ENCODE measurements at places on chromosomes 3 and 15.

DNA sequence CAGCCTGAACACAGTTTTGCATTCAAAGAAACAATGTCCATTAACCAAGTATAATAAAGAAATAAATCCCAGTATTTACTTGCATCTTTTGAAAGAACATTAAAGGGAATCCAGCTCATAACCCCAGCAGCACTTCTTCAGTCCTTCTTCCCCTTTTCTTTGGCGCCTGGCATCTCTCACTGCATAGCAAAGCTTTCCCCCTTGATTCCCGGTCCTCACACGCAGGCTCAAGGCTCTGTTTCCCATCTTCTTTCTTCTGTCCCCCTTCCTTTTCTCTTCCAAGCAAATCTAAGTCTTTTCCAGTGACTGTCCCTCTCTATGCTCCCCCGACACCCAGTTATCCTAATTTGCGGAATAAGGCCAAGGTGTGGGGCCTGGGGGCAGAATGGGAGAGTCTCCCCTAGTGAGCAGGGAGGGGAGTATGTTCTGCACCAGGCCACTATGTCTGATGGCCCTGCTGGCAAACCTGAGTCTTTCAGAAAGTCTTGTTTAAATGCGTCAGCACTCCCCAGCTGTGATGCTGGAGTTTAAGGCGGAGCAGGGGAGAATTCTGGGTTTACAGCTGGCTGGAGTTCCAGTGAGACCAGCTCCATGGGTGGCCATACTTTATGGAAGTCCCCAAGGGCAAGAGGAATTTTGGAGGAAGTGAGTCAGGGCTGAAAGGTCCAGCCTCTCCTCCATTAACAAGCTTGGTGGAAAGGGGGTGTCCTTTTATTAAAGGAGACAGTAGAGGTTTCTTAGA lies 42.1 kb downstream of the GOLGA6A start:
- H3K36me3 ChIP-seq: peaks cover 4% of the 10 kb centered on the region
- no peak for DNase-seq
- H3K4me3 ChIP-seq: no peak overlapping the region
- H3K27me3 ChIP-seq: no peaks in the 10 kb centered on the region
- H3K27ac ChIP-seq: peak overlapping the region; percentile 44

- peaks cover 5% of the 10 kb centered on the region for H3K4me1 ChIP-seq
- peaks cover 15% of the 10 kb centered on the region for H3K36me3 ChIP-seq
- no peak overlapping the region for H3K4me3 ChIP-seq
- no peak for DNase-seq
- no peak overlapping the region for H3K27ac ChIP-seq
Observed at GRCh38 chr3:99808163-99808794, 9.4 kb upstream of the CMSS1 start.

DNA sequence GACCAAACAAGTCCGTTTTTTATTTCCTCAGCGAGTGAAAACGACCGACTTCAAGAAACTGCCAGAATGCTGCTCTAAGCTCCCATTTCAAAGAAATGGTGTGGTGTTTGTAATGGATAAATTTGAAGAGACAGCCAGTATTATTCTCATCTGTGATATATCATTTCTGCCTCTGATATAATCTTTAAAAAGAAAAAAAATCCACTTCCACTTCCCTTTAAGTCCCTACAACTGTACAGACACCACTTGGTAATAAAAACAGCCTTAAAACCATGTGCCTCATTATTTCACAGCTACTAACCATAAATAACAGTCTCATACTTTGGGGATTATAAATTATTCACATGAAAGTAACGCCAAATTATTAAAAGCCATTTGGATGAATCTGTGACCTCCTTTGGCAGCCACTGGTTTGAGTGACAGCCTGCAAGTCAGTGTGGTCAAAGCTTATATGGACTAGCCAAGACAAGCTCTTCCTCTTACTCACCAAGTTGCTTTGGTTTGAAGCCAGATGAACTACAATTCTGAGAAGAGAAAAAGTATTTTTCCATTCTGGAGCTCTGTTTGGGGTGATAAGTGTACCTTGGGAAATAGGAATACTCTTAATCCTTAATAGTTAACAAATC lies 168.0 kb downstream of the SHOX2 start:
- no peak overlapping the region for H3K27ac ChIP-seq
- no peak overlapping the region for H3K4me3 ChIP-seq
- no peaks in the 10 kb centered on the region for H3K4me1 ChIP-seq
- H3K36me3 ChIP-seq: no peaks in the 10 kb centered on the region
- DNase-seq: no peak

DNA sequence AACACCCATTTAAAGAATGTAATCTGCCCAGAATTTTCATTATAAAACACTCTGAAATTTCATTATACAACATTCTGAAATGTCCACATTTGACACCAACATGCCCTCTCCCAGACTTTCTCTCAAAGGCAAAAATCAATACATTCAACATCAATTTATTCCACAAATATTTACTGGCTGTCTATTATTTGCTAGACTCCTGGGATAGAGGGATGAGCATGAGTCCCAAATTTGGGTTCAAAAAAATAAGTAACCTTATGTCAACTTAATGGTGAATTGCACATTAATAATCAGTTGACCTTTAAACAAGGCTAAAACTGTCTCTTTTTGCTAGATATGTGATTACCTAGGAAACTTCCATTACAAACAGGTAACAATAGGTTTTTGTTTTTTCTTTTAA lies 109.0 kb downstream of the SERPINI1 start:
- no peaks in the 10 kb centered on the region for H3K4me1 ChIP-seq
- H3K27ac ChIP-seq: no peak overlapping the region
- H3K36me3 ChIP-seq: no peaks in the 10 kb centered on the region

DNA sequence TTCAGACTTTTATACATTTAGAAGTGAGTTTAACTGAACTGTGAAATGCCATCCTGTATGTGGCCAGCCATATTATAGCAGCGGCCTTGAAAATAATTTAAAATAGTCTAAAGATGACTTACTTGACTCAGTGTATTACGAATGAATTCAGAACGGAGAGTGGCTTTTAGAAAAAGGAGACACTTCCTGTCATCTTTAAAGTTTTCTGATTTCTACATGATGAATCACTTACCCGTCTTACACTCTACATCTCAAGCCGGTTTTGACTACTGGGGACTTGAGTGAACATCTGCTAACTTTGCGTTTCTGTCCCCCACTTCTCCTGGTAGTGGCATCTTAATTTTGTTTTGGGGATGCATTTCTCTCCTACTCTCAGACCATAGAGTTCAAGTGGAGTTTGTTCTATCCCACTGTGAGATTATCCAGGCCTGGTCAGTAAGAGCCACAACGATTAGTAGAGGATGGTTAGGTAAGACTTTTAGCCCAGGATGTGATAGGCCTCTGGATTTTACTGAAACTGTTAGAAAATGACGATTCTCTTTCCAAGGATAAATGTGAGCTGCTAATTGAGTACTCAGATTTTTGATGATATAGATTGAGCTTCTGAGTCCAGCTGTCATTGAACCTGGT lies 175.4 kb upstream of the CADPS start:
- no peaks in the 10 kb centered on the region for H3K4me1 ChIP-seq
- H3K27ac ChIP-seq: no peak overlapping the region
- H3K36me3 ChIP-seq: no peaks in the 10 kb centered on the region
- no peak for DNase-seq
- H3K27me3 ChIP-seq: no peaks in the 10 kb centered on the region

- no peak overlapping the region for H3K27ac ChIP-seq
- H3K27me3 ChIP-seq: no peaks in the 10 kb centered on the region
- H3K4me1 ChIP-seq: no peaks in the 10 kb centered on the region
Observed at GRCh38 chr3:76624164-76624563, 415.7 kb upstream of the ROBO2 start.

DNA sequence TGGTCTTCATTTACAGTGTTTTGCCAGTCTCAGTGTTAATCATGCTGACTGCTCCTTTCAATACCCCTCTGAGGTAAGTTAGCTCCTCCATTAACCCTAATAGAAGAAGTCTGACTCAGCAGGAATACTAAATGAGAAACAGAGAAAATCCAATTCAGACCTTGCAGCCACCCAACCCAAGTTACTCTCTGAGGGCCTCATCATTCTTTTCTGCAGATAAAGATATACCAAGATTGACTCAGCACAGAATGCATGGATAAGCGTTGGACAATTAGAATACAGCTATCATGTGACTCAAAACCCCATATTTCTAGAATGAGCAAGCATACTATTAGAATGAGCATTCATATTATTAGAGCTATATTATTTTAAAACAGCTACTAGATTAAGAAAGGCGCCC lies 389.1 kb upstream of the SGO1 start:
- H3K36me3 ChIP-seq: no peaks in the 10 kb centered on the region
- no peaks in the 10 kb centered on the region for H3K27me3 ChIP-seq
- no peak for DNase-seq
- no peak overlapping the region for H3K4me3 ChIP-seq

DNA sequence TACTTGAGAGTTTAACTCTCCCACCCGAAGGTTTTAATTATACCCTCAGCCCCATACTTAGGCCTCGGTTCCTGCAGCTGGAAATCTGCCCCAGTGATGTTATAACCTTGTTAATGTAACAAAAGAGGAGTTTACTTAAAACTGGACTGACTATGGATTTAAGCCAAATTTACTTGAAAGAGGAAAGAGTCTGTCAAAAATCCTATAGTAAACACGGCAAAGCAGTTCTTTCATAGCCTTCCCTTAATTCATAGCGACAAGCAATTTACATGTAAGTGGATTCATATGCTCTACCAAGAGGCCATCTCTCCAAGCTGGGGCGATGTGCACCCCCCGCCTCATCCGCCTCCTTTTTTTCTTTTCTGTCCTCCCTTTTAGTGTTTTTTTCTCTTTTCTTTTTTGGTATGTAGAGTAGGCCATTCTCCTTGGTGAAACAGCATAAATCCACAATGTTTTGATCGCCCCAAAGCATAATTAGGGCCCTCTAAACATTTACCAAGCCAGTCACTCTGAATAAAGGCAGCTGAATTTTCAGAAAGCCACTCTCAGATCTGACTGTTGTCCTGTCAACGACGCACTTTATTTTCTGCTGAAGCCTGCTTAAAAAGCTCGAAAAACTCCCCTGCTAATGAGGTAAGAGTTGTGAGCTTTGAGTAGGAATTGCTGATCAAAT lies 373.1 kb upstream of the WNT5A start:
- no peak for DNase-seq
- no peak overlapping the region for H3K4me3 ChIP-seq
- H3K27me3 ChIP-seq: no peaks in the 10 kb centered on the region
- H3K4me1 ChIP-seq: no peaks in the 10 kb centered on the region
- H3K36me3 ChIP-seq: no peaks in the 10 kb centered on the region

- H3K4me3 ChIP-seq: no peak overlapping the region
- no peak for DNase-seq
- no peak overlapping the region for H3K27ac ChIP-seq
- peaks cover 28% of the 10 kb centered on the region for H3K27me3 ChIP-seq
- peaks cover 8% of the 10 kb centered on the region for H3K4me1 ChIP-seq
Observed at GRCh38 chr15:68590721-68591389, 12.1 kb downstream of the CORO2B start.

GRCh38 chr3:47113669-47114365 lies 50.1 kb downstream of the SETD2 start:
- no peaks in the 10 kb centered on the region for H3K27me3 ChIP-seq
- peaks cover 9% of the 10 kb centered on the region for H3K4me1 ChIP-seq
- H3K36me3 ChIP-seq: peaks cover 86% of the 10 kb centered on the region
- no peak overlapping the region for H3K27ac ChIP-seq

DNA sequence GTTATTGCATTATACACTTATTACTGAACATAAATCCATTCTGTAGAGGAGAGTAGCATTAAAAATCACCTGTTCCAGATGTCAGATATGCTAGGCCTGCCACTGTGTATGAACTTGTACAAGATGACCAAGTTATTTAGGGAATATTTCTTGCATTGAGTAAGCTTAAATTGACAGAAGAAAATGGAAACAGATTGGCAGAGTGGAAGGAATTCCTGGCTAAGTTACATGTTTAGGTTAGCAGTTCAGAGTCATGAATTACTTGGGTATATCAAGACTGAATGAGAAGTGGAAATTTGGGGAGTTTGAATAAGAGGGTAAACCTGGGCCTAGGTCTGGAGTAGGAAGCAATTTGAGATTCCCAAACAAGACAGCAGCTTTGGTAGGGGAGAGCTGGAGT lies 44.6 kb downstream of the ARHGAP31 start:
- H3K27me3 ChIP-seq: no peaks in the 10 kb centered on the region
- no peak overlapping the region for H3K4me3 ChIP-seq
- H3K36me3 ChIP-seq: no peaks in the 10 kb centered on the region
- peaks cover 3% of the 10 kb centered on the region for H3K4me1 ChIP-seq
- H3K27ac ChIP-seq: no peak overlapping the region
- no peak for DNase-seq

DNA sequence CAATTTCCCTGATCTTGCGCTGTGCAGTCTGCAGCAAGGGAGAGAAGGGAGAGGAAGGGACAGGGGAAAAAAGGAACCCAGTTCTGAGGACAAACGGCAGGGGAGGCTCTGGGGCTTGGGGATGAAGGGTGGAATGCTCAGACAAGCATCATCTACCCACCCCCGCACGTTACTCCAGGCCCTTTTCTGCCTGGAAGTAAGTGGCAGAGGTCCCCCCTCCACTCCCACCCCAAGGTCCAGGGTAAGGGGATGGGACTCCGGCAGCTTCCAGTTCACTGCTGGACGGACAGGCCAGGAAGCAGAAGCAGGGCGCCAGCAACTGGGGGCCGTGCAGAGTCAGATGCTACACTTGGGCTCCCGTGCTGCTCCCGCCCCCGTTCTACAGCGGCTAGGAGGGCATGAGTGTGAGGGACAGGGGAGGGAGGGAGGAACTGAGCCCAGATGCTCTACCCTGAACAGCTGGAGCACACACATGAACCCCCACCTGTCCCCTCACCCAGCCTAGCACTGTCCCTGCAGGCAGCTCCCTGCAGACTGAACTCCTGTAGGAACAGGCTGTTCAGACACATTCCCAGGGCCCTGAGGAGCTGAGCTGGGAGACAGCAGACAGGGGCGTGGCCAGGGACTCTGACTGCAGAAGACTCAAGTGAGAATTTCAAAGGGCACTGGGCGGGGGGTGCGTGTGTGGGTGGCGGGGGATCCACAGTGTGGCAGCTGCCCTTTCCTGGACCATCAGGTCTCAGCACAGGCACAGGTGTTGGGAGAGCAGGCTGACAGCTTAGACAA lies 59.7 kb downstream of the SENP2 start:
- no peak overlapping the region for H3K27ac ChIP-seq
- peaks cover 2% of the 10 kb centered on the region for H3K4me1 ChIP-seq
- no peak overlapping the region for H3K4me3 ChIP-seq
- H3K36me3 ChIP-seq: no peaks in the 10 kb centered on the region
- DNase-seq: no peak

- no peaks in the 10 kb centered on the region for H3K36me3 ChIP-seq
- H3K27me3 ChIP-seq: no peaks in the 10 kb centered on the region
- H3K4me1 ChIP-seq: peaks cover 73% of the 10 kb centered on the region
- no peak for DNase-seq
- H3K4me3 ChIP-seq: no peak overlapping the region
Observed at GRCh38 chr3:15804553-15805095, 6.8 kb upstream of the ANKRD28 start.

All from naive thymus-derived CD8-positive, alpha-beta T cell (primary cell).